ENCODE measurements at places on chromosomes 3 and 15.

DNA sequence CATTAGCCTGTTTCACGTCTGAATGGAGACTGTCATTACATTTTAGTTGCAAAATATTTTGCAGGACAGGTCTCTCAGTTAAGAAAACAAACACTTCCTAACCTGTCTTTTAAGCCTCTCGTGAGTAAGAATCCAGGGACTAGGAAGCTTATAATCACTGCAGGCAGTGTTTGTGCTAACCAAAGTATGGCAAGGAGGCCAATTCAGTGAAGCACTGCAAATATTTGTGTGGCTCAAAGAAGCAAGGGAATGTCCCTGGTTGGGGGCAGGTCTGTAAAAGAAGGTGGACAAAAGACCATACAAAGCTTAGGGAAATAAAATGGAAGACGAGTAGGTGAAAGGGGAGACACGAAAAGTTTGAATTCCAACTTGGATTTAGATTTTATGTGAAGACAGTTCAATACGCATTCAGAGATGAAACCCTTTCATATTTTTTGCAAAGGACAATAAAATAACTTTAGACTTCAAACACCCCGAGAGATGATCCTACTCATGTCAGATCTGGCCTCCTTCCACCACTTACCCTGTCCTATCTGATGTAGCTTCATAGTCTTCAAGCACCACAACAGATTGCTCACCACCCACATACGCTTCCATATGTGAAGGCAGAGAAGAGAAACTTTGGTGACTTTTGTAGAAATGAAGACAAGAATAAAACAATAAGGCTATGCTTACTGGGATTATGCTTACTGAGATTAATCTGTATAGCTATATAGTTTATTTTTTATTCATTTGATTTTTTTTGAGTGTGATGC lies 240.9 kb downstream of the TUSC7 start:
- no peak for DNase-seq

DNA sequence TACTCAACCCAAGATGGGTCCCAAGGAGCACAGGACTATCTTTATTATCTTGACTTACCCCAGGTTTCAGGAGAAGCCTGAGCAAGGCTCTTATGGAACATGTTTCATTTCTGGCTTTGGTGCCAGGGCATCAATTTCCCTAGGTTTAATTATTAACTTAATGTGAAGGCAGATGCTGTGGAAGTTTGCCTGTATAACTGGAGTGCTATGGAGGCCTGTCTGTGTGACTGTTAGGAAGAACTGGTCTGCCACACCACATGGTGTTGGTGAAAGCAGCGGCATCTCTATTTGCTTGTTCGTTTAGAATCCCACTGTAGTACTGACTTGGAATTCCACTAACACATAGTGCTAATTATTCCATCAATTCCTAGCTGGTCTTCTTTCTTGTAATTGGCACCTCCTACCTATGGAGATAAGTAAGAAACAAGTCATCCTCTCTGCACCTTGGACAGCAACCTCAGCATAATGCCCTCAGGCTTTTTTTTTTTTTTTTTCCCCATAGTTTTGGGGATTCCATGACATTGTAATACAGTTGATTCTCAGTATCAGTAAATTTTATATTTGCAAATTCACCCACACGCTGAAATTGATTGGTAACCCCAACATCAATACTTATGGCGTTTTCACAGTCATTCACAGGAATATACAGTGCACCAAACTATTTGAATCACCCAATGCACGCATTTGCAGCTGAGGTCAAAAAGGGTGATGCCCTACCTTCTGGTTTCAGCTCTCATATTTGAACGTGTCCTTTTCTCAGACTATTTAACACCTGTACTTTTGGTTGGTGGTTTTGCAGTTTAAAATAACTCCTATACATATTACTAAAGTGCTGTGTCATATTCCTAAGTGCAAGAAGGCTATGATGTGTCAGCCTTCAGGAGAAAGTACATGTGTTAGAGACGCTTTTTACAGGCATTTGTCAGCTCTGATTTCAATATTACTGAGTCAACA lies 772.8 kb upstream of the LMCD1 start:
- DNase-seq: no peak

GRCh38 chr3:67064105-67064504 lies 66.0 kb downstream of the KBTBD8 start:
- DNase-seq: no peak

DNA sequence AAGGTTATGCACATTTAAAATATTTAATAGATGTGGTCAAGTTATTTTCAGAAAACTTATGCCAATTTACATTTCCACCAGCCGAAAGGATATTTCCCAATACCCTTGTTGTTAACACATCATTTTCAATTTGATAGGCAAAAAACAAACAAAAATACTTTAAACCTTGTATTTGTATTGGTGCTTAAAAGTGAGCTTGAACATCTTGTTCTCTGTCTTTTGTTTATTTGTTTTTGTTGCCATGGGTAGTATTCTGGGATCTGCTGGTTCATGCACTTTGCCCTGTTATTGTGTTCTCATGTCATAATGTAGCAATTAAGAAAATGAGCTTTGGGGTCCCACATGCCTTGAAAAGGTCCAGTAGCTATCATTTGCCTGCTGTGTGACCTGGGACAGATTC lies 191.4 kb downstream of the LRTM1 start:
- no peak for DNase-seq

- peak; percentile 52 for DNase-seq
Measured at GRCh38 chr15:52326756-52327155, 31.2 kb upstream of the MYO5C start.

All from choroid plexus epithelial cell (primary cell).